ENCODE measurements at places on chromosomes 4 and X. TPM values are rescaled to one million over a fixed set of nuclear protein-coding genes. Genes with fewer than 3 reads are reported as not detected.
A peak's percentile ranks its signal among the peaks of the same experiment; 100 is the strongest.

GRCh38 chr4:67891645-67892044, 7.8 kb upstream of the TMPRSS11D start:
- DNase-seq: no peak

DNA sequence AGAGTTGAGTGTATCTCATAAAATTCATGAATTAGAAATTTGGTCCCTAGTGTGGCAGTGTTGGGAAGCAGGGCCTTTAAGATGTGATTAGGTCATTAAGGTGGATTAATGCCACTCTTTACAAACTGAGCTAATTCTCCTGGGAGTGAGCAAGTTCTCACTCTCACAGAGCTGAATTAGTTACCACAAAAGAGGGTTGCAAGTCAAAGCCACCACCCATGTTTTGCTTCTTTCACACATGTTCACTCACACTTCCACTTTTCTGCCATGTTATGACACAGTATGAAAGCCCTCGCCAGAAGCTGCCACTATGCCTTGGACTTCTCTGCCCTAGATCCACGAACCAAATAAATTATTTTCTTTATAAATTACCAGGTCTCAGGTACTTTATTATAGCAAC, 332.1 kb downstream of the ARAP2 start:
- DNase-seq: no peak

DNA sequence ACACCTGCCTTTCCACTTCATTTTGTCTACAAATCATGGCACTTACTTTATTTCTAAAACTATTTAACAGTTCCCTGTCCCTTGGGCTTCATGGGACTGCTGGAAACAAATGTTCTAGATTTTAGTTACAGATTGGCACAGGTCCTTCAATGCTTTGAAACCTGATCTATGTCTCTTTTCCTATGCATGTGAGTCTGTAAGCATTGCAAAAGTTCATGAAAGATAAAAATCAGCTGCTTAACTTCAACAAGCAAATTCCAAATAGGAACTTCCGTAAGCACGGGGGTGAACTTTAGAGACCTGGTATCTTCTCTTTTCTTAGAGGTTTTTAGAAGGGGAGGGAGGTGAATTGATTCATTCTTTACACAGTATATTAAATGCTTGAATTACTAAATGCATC, 9.5 kb downstream of the LGI2 start:
- DNase-seq: no peak

- DNase-seq: no peak
These were observed 331.6 kb upstream of the FAM241A start for GRCh38 chr4:111813555-111814140.

DNA sequence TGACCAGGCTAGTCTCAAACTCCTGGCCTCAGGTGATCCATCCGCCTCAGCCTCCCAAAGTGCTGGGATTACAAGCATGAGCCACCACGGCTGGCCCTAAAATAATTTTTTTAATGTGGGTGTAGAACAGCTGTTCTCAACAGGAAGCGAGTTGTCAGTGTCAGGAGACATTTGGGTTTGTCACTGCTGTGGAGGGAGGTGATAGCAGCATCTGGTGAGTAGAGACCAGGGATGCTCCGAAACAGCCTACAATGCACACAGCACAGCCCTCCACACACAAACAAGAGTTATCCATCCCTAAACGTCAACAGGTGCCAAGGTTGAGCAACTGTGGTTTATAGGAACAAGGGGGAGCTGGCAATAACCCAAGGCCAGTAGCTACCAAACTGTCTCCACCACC, 243.4 kb upstream of the STS start:
- DNase-seq: no peak

MAGEA11 gene
- polyA plus RNA-seq: not detected

CABS1 gene
- not detected for polyA plus RNA-seq

DNA sequence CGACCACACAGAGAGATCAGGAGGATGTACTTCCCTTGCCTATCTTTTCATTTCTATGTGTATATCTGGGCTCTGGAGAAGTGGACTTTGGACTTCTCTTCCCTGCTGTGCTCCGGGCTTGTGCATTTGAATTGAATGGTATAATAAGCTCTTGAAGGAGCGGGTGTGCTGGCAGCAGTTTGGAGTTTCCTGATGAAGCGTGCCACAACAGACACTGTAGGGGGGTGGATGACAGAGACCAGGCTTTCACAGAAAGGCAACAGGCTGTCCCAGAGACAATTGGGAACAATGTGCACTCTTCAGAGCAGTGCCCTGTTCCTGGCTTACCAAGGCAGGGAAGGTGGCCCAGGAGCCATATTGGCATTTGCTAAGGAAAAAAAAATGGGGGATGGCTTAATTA, 170.1 kb downstream of the FRMPD4 start:
- DNase-seq: no peak

GRCh38 chrX:2608638-2609430, 82.3 kb upstream of the CD99 start:
- peak; percentile 67 for DNase-seq

DNA sequence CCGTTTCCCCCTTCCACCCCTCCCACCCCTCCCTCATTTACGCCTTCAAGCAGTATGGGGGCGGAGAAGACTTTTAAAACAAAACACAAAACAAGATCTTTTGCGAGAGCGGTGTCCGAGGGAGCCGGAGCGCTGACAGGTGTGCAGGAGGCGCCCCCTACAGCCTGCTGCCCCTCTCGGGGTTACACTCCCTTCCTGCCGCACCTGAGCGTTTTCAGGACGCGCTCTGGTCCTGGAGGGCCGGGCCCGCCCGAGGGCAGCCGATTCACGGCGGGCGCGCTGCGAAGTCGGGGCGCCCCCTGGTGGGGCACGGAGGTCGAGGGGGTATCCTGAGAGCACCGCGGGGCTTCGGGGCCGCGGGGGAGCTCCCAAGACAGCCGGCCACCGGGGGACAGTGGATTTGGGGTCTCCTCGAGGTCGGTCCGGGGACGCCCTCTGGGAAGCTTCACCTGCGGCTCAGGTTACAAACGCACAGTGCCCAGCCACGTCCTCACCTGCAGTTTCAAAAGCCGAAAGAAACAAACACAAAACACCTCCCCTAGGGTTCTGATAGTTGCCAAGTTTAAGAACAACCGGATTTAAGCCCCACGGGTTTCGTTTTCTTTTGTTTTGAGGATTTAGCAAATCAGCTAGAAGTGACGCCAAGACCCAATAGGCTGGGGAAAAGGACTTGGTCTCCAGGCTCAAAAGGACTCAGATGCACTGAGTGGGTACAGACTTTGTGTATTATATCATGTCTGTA, 8.0 kb upstream of the NEUROG2 start:
- peak; percentile 35 for DNase-seq

DNA sequence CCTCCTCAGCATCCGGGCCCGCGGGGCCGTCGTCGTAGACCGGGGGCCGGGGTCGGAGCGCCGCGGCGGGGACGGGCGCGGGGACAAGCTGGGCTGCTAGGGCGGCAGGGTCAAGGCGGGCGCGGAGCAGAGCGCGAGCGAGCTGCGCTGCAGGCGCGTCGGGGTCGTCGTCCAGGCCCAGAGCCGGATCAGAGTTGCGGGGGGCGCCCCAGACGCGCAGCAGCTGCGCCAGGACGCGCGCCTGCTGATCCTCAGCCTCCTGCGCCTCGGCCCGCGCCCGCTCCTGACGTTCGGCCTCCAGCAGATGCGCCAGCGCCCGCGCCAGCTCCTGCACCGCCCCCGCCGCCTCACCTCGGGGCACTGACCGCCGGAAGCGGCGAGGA, 3.5 kb downstream of the PCSK1N start:
- no peak for DNase-seq

GRCh38 chrX:38371641-38372040, 19.2 kb downstream of the OTC start:
- DNase-seq: no peak

Data from muscle of arm (tissue), 14 donors.